Ovary (tissue), 10 donors: ENCODE measurements at places on chromosomes 12 and 14.

DNA sequence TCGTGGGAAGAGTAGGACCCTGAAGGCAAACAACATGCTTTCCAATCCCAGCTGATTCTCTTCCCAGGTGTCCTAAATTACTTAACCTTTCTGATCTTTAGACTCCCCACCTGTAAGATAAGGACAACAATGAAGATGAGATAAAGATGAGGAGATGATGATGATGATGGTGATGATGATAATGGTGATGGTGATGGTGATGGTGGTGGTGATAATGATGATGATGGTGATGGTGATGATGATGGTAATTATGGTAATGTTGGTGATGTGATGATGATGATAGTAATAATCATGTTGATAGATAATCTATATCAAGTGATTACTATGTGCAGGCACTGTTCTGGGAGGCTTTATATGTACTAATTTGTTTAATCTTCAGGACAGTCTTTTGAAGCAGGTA is 48.3 kb downstream of the NR1H4 start:
- H3K4me1 ChIP-seq = peaks cover 7% of the 10 kb centered on the region
- H3K4me3 ChIP-seq = no peak overlapping the region
- H3K27me3 ChIP-seq = no peaks in the 10 kb centered on the region
- H3K36me3 ChIP-seq = no peaks in the 10 kb centered on the region
- no peak overlapping the region for H3K27ac ChIP-seq

- no peaks in the 10 kb centered on the region for H3K4me1 ChIP-seq
- no peaks in the 10 kb centered on the region for H3K27me3 ChIP-seq
- H3K36me3 ChIP-seq = no peaks in the 10 kb centered on the region
- no peak overlapping the region for H3K27ac ChIP-seq
- DNase-seq = no peak
- no peak overlapping the region for H3K4me3 ChIP-seq
These were observed 157.5 kb upstream of the LRIG3 start for GRCh38 chr12:59077575-59078426.

DNA sequence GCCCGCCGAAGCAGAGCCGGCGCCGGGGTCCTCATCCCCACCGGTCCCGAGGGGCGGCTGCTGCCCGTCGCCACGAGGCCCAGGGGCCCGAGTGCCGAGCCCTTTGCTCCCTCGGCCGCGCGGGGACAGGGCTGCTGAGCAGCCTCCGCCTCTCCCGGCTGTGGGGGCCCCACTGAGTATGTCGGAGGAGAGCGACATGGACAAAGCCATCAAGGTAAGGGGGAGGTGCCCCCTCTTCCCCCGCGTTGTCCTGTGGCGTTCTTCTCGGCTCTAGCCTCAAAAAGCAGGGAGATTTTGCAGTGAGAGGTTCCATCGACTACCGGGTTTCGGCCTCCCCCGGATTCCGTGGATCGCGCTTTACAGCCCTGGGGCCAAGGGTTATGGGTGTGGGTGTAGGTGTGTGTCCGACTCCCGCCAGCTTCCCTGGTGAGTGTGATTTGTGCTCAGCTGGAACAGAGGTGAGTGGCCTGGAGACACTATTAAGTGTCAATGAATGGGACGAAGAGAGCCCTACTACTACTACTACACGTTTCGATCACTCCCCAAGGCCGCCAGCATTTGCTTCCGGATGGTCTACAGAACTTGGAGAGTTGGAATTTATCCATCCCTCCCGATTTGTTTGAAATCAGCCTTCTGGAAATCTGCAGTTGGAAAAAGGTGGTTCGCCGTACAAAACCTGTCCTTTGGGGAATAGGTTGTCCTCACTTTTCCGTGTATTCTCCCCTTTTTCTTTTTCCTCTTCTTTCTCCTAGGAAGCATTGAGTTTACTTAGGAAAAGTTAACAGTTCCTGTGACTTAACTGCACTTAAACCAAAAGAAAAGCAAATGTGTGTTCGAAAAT is 748 bp downstream of the MAPKAPK5 start:
- no peaks in the 10 kb centered on the region for H3K36me3 ChIP-seq
- H3K4me3 ChIP-seq = peak overlapping the region; percentile 70
- H3K4me1 ChIP-seq = peaks cover 4% of the 10 kb centered on the region
- H3K27ac ChIP-seq = peak overlapping the region; percentile 96
- peak; percentile 28 for DNase-seq

DNA sequence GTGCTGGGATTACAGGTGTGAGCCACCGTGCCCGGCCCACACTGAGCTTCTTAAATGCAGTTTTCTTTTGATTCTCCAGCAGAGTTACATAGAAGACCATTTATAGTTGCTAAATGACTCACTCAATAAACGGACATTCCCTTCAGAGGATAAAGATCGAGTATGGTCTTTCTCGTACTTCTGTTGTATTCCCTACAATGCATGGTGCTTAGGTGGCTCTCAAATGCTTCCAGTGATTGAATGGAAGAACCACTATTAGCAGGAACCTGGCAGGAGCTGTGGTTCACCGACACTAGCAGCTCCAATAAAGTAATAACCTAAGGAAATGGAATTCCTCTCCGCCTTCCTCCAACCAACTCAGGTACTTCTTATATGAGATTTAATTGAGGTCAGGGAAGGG is 3.9 kb upstream of the GPRC5A start:
- no peaks in the 10 kb centered on the region for H3K4me1 ChIP-seq
- H3K27ac ChIP-seq = no peak overlapping the region
- no peaks in the 10 kb centered on the region for H3K27me3 ChIP-seq
- DNase-seq = no peak

GRCh38 chr12:83320350-83320749 is 633.6 kb downstream of the TMTC2 start:
- no peak overlapping the region for H3K4me3 ChIP-seq
- no peak for DNase-seq
- no peaks in the 10 kb centered on the region for H3K4me1 ChIP-seq
- no peaks in the 10 kb centered on the region for H3K27me3 ChIP-seq
- H3K27ac ChIP-seq = no peak overlapping the region
